ELR (cell line): ENCODE measurements at places on chromosomes 7 and 10.
A peak's percentile ranks its signal among the peaks of the same experiment; 100 is the strongest.

- no peak for DNase-seq
Measured at GRCh38 chr7:74332373-74333176, 43.4 kb downstream of the CLIP2 start.

GRCh38 chr10:71351087-71351486 is 32.0 kb downstream of the SLC29A3 start:
- DNase-seq, result no peak

GRCh38 chr10:106830471-106830870 is 334.0 kb downstream of the SORCS1 start:
- no peak for DNase-seq

DNA sequence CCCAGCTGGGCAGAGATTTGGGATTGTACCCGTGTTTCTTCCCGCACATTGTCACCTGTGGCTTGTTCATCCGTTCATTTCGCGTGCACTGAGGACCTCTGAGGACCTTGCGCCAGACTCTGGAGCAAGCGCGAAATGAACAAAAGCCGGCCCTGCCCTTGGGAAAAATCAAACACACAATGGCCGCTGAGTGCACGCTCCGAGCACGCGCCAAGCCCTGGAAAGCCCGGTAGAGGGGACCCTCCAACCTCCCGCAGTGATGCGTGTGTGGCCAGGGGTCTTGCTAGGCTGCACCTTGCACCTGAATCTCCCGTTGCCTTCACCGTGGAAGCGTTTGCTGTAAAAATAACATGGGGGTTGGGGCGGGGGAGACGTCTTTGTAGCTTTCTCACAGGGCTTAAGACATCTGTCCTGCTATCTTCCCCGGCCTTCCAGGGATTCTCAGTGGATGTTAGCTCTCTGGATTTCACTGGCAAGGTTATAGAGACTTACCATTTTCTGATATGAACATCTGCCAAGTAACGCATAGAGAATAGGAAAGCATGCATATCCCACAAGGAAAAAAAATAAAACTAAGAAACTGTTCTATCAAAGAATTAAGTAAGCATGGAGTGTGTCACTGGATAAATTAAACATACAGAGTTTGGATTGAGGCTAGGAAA is 37.3 kb downstream of the ZNF777 start:
- DNase-seq, result no peak

- DNase-seq, result no peak
Measured at GRCh38 chr7:153445641-153446040, 606.6 kb upstream of the DPP6 start.

- DNase-seq, result no peak
Measured at GRCh38 chr7:27943241-27943640, 203.3 kb downstream of the TAX1BP1 start.

- peak; percentile 44 for DNase-seq
Measured at GRCh38 chr7:106793015-106793975, 71.8 kb upstream of the PIK3CG start.
